ENCODE measurements at places on chromosomes 4 and X.

DNA sequence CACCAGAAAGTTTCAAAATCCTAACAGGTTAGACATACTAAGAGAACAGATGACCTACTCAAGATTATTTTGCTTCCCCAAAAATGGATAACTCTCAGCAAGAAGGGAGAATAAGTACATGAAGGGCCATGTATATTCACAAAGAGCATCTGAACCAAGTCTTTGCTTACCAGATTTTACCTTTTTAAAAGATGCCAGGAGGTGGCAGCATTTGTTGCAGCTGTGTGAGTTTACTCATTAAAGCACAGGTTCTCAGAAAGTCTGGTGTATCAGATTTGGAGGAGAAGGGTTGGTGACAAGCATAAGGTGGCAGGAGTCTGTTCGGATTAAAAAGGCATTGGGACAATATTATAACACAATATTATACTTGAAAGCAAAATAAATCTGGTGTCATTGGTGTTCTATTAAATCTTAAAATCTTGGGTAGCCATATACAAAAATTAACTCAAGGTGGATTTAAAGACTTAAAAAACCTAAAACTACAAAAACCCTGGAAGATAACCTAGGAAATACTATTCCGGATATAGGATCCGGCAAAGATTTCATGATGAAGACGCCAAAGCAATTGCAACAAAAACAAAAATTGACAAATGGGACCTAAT is 51.3 kb upstream of the NFKB1 start:
- peak; percentile 34 for DNase-seq

- DNase-seq = no peak
Observed at GRCh38 chrX:120752431-120753082, 122.7 kb upstream of the C1GALT1C1 start.

DNA sequence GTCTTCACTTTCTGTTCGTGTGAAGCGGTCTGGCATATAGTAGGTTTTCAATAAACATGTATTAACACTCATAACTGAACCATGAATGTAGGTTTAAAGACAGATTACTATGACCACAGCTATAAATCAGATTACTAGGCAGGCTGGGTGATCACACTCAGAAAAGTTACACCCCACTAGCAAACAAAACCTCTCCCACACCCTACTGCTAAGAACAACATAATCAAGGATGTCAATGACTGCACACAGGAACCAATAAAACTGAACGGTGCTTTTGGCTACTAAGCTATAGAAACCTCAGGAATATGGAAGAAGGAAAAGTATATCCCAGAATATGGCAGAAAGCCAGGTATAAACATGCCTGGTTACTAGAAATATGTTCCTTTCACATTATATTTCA is 676.9 kb downstream of the SMARCA1 start:
- DNase-seq = no peak

- DNase-seq = no peak
Observed at GRCh38 chr4:118177126-118177525, 142.8 kb downstream of the NDST3 start.

GRCh38 chr4:78667764-78668163 is 108.4 kb upstream of the BMP2K start:
- no peak for DNase-seq

DNA sequence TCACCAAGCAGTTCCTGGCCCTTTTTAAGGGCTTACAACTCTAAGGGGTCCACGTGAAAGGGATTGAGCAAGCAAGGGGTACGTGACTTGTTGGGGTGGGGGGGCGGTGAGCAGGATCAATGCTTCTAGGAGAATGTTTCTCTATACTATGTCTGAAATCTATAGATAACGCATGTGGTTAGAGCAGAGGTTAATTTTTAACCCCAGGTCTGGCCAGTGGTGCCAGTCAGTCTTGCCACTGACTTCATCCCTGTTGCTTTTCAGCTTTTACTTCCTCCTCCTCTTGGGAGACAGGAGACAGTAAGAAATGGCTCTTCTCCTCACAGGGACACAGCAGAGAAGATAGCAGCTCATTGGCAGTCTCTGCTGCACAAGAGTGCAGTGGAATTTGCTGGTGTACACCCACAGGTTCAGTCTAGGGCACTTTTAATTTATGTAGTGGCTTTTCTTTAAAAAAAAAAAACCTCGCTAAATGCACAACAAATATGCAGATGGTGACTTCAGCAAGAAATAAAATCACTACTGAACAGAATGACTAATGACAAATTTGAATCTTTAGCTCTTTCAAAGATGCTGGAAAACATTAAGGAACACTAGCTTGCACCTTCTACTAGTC is 190.5 kb downstream of the CCNG2 start:
- DNase-seq = no peak

DNA sequence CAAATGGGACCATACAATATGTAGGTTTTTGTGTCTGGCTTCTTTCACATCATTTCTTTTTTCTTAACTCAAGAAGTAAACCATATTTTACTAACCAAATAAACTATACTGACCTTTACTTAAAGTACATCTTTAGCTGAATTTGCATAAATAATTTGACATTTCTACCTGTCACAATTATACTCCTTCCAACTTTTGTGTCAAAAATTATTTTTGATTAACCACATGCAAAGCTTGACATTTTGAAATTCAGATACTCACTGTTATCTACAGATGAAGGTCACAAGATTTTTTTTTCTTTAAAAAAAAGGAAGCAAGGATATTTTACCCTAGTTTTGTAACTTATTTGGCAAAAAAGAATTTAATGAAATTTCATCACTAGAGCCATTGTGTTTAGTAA is 12.0 kb upstream of the RAB9A start:
- no peak for DNase-seq

DNA sequence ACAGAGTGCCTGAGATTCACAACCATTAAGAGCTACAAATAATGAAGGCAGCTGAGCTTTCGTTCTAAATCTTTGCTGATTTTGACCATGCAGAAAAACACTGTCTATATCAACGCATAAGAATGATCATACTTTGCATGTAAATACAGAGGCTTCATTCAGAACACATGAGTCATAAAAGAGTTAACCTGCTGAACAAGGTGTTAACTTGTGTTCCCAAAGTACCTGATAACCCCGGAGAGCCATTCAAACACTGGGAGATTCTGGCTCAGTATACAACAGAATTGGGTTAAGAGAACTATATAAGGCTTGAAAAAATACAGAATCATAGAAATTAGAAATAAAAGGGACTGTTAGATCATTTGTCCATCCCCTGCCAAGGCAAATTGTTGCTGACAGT is 964.3 kb upstream of the TENM3 start:
- no peak for DNase-seq

- no peak for DNase-seq
Observed at GRCh38 chr4:184955636-184956035, 62.7 kb upstream of the HELT start.

DNA sequence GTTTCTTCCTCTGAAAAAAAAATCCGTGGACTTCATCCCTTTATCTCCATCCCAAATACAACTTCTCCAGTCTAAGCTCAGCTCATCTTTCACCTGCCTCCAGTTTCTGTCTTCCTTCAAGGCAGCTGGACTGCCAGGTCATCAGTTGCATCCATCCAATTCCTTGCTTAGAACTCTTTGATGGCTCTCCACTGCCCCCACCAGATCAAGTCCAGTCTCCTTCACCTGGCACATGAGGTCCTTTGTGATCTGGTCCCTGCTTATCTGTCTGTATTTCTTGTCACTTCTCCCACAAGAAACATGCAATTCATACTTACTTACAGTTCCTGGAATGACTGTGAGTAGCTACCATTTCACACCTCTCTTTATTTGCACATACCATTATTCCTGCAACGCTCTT is 33.8 kb downstream of the OTUD6A start:
- DNase-seq = no peak

- DNase-seq = no peak
Observed at GRCh38 chr4:13539619-13540445, 4.5 kb downstream of the NKX3-2 start.

- no peak for DNase-seq
Observed at GRCh38 chr4:183436417-183436816, 8.0 kb upstream of the CDKN2AIP start.

- no peak for DNase-seq
Observed at GRCh38 chrX:31166416-31166815, 94.6 kb upstream of the FTHL17 start.

GRCh38 chr4:17511950-17512795 is at the start of gene QDPR:
Gene QDPR (minus strand): TSS chr4:17512090. CDS start chr4:17512054, 36 bp downstream.
- peak; percentile 56 for DNase-seq

DNA sequence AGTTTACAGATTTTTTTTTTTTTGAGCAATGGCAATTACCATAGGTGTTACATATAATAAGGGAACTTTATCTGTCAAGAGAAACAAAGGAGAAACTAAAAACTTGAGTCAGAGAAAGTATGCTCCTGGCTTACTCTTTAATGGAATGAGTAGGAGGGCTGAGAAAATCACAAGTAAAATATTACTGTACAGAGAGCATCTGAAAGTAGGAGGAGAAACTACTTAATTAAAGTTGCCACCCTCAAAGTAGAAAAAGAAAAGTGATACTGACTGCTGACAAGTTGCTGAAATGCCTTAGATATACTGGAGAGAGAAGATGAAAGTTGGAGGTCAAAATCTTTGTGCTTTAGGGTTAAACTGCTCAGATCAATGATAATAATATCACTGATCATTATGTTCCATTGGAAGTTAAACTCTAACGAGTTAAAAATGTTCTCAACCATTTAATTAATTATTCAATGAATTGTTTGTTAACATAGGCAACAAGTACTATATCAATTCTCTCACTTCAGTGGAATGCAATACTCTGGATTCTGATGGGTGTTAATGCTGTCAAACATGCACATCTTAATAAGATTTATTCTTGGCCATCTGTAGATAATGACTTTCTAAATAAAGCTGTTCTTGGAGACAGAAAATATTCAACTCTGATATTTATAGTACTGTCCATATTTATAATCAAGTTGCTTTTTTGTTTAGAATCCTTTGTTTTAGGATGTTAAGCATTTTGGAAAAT is 61.2 kb upstream of the CAMK2D start:
- DNase-seq = no peak

DNA sequence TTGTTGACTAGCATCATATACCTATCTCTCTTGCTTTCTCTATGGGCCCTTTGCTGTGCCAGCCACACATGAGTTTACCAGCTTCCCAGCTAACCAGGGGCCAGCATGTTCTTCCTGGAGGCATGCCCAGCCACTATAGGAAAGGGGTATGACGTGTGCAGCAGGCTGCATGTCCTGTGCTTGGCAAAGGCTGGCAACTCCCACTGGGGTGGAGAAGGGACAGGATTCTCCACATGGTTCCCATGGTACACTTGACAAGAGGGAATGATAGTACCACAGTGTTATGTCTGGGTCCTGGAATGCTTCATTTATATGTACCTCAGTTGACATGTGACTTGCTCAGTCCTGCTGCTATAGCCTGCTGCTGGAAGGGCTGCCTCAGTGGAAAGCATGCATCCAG is 78.8 kb downstream of the TMEM164 start:
- no peak for DNase-seq

- DNase-seq = no peak
Observed at GRCh38 chr4:12319765-12320164, 891.1 kb upstream of the HS3ST1 start.

- no peak for DNase-seq
Observed at GRCh38 chr4:84503495-84504437, 4.7 kb upstream of the NKX6-1 start.

GRCh38 chr4:94221916-94222315 is 14.3 kb downstream of the SMARCAD1 start:
- no peak for DNase-seq

DNA sequence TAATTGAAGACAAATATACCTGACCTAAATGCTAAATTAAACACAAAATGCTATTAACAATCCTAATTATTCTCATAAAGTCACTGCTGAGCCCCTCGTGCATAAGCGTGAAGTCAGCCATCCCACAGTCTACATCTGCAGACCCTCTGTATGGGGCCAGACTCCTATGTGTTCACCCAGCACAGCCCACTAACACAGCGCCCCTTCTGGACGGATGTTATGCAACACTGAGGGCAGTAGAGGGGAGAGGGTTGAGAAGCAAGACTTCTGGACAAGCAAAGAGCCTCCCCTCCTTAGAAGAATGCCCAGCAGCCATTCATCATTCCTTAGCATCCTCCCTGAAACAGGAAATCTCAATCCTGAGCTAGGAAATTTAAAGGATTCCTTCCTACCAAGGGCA is 7.9 kb downstream of the TRPC3 start:
- no peak for DNase-seq

DNA sequence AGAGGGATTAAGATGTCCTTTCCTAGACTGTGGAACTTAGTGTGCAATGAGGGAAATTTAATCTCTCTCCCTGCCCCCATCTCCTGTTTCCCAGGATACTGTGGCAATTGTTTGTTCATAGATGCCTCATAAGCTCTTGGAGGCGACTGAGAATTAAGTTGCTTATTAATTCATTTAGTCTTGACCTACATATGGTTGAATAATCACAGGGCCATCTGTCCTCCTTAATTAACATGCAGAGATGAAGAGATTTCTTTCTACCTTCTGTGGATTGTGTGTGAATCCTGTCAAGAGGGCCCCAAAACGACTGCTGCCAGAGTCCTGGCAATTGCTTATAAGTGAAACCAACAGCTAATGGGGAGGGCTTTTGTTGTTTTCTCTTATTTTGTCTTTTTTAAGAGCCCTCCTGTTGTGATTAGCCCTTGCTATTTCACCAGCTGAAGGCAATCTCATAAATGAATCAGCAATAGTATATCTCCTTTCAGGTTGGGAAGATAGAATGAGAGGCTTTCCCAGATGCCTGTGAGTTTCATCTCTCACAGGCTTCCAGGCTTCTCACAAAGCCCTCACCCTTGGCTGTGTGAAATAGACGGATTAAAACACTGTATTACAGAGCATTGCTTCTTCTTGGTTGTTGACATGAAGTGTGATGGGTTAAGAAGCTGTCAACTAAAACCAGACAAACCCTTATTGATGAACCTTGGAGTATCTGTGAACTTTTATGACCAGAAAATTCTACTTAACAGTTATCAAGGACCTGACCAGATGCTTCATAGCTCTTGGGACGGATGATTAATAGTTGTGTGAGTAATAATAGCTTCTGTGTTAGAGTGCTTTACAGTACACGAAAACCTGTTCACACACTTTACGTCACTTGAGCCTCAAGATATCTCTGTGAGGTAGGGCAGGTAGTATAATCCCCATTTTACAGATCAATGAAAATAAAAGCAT is 58.5 kb downstream of the PGRMC2 start:
- no peak for DNase-seq

DNA sequence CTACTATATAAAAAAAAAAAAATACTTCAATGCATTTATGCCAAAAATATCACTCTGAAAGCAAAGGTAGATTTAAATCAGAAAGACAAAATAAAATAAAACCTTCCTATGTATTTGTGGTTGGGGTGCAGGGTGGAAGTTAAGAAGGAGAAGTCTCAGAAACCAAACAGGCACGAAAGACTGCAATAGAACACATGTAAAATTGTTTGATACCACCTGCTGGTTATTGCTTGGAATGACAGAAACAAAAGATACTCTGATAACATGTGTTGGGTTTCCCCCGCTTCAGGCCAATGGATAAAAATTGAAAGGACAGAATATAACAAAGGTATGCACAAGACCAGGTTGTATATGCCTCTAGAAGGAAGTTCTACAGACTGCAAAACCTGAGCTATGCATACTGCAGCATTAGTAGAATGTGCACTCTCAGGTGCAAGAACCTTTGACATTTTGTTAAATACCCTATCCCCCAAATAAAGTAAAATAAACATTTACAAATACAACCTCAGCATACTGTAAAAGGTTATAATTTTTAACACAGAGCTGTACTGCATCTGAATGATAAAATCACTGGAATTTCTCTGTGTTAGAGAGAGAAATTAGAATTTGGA is 118.8 kb downstream of the GABRA2 start:
- no peak for DNase-seq
